ENCODE measurements at places on chromosomes 1 and 21. TPM values are rescaled to one million over a fixed set of nuclear protein-coding genes. Genes with fewer than 3 reads are reported as not detected.
A peak's percentile ranks its signal among the peaks of the same experiment; 100 is the strongest.

Gene SGIP1
- 25.6 TPM for total RNA-seq

- no peak for DNase-seq
Observed at GRCh38 chr1:29569971-29570634, 333.8 kb downstream of the PTPRU start.

GRCh38 chr1:23371987-23372880, 2.6 kb upstream of the ZNF436 start:
- DNase-seq: peak; percentile 45

GRCh38 chr1:211683396-211684297, 8.2 kb upstream of the NEK2 start:
- DNase-seq: no peak

GRCh38 chr1:201703621-201704438, 125.1 kb upstream of the IPO9 start:
- peak; percentile 95 for DNase-seq

GRCh38 chr1:173062150-173062938, 11.6 kb upstream of the TNFSF18 start:
- DNase-seq: no peak

DNA sequence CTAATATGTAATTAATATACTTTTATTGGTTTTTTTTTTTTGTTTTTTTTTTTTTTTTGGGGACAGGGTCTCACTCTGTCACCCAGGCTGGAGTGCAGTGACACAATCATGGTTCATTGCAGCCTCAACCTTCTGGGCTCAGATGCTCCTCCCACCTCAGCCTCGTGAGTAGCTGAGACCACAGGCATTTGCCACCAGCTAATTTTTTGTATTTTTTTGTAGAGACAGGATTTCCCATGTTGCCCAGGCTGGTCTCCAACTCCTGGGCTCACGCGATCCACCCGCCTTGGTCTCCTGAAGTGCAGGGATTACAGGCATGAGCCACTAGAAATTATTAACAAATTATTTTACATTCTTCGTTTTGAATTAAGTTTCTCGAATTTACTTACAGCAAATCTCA, 16.8 kb upstream of the POGZ start:
- no peak for DNase-seq

DNA sequence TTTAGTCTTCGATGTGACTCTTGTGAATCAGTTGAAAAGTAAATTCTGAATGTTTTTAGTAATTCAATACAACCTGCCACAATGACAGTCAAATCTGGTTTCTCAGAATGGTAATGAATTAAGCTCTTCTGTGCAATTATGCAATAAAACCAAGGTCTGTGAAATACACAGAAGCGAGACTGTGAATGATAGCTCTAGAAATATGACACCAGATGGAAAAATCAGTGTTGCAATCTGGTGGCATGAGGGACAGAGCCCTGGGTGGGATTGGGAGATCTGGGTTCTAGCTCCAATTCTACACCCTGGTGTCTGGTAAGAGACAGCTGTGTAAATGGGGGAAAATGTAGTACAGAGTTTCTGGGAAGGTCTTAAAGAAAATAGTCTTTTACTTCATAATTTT, 586.4 kb upstream of the ZRANB2 start:
- DNase-seq: no peak

DNA sequence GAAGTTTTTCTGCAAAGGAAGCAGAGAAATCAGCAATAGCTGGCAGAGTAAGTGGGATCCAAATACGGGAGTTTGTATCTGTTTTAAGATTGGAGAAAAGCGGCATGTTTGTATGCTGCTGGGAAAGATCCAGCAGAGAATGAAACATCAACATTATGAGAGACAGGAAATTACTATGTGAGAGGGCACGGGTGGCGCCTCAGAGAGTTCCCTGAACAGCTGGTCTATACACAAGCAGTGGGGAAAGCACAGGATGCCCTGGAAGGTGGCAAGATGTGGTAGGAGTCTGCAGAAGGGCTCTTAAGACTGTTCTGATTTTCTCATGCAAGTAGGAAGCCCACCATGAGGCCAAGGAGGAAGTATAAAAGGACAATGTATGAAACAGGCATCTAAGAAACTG, 130.4 kb downstream of the RERE start:
- no peak for DNase-seq

GRCh38 chr1:217553949-217554509, 76.9 kb downstream of the GPATCH2 start:
- no peak for DNase-seq

DNA sequence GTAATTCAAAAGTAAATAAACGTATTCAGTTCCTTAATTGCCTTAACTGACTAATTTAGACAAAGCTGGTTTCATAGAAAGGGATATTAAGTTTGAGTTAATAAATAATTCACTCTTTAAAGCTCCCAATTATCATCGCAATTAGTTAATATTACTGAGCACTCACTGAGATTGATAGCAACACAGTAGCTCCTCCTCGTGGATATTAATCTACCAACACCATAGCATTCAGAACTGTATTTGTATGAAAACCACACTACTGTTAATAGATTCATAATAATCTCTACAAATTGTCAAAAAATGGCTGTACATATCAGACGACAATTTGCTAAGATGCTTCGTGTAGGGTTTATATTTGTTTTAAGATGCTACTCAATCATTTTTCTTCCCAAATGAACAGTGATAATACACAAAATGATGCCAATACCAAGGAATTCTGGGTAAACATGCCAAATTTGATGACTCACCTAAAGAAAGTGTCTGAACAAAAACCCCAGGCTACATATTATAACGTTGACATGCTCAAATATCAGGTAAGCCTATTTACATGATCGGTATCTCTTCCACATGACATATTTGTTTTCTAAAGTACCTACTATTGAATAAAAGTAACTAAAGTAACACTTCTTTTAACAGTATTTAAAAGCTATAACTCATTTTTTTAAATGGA, 18.8 kb upstream of the DYNLT5 start:
- no peak for DNase-seq

DNA sequence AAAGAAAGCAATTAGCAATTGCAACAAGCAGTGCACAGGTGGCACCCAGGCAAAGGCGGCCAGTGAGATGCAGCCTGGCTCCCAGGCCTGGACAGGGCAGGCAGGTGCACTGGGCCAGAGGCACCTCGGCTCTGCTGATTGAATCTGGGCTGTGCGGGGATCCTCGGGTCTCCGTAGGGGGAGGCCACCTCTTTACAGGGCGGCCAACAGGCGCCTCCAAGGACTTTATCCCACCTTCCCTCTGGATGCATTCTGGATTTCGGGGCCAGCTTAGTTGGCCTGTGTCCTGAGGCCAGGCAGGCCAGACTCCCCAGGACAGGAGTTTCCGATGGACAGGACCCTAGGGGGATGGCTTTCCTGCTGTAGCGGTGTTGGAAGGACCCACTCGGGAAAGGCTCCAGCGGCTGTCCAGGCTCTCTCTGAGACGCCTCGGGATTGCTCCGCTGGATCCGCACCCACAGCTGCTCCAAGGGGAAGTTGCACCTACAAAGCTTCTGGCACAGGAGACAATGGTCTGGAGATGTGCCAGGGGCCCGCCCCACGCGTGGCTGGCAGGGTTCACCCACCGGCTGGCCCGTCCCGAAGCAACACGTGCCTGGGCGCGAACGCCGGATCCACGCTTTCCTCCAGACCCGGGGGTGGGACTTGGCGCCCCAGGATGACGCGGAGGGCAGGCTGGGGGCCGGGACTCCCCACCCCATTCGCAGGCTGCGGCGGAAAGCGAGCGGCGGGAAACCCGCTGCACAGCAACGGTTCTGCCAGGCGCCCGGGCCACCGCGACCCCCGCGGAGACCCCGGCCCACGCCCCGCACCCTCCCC, 810 bp downstream of the SLC19A1 start:
- peak; percentile 95 for DNase-seq

Gene SWT1
- 7.7 TPM for total RNA-seq

Gene UBQLN4
- 29.1 TPM for total RNA-seq

GRCh38 chr21:39518055-39518846, 66.5 kb downstream of the SH3BGR start:
- DNase-seq: no peak

- DNase-seq: no peak
Observed at GRCh38 chr1:109282497-109282951, 421 bp downstream of the PSRC1 start.

DNA sequence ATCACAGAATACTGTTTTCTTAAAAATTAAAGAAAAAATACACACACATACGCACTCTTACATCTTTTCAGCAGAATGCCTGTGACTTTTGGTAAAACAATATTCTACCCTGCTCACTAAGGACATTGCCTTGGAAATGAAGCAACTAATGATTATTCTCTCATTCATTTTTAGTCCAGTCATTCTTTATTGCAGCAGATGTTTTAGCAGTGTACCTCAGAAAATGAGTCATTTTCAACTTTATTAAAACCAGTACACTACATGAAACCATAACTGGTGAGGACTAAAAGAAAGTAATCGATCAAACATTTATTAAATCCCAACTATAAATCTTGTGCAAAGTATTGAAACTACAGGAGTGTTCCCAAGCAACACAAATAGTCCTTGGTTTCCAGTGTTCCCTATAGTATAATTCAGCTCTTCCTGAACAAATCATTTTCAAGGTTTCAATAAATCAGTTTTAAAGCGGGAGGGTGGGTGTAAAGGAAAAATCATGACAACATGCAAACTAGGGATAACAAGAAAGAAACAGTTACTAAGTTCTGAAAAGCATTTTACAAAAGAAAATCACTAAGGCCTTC, 114.2 kb downstream of the ADGRL4 start:
- DNase-seq: no peak

Gene DDAH1
- 46.1 TPM for total RNA-seq

- DNase-seq: no peak
Observed at GRCh38 chr1:228494970-228495853, 8.0 kb downstream of the RNF187 start.

DNA sequence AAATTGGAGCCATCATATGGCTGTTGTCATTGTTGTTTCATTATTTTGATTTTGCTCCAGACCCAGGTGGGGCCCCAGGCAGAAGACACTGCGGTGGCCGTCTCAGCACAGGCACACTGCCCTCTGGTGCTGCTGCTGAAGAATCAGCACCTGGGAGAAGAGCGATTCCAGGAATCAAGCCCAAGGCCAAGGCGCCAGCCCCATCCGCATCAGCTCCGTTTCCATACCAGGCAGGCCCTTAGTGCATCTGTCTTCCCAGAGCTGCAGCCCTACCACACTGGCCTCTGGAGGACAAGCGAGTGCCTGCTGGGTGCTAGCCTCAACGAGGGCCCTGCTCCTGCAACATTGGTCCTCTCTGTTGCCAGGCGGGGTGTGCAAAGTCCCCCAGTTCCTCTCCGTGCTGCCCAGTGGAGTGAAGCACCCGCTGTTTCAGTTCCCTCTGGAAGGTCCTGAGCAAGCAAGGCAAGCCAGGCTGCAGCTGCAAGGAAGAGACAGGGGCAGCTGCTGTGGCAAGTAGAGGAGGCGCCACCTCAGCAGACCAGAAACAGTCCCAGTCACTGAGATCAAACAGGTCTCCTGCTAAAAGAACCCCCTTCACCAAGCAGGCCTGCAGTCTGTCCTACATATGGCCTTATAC, 5.2 kb downstream of the GRIK3 start:
- DNase-seq: no peak

DNA sequence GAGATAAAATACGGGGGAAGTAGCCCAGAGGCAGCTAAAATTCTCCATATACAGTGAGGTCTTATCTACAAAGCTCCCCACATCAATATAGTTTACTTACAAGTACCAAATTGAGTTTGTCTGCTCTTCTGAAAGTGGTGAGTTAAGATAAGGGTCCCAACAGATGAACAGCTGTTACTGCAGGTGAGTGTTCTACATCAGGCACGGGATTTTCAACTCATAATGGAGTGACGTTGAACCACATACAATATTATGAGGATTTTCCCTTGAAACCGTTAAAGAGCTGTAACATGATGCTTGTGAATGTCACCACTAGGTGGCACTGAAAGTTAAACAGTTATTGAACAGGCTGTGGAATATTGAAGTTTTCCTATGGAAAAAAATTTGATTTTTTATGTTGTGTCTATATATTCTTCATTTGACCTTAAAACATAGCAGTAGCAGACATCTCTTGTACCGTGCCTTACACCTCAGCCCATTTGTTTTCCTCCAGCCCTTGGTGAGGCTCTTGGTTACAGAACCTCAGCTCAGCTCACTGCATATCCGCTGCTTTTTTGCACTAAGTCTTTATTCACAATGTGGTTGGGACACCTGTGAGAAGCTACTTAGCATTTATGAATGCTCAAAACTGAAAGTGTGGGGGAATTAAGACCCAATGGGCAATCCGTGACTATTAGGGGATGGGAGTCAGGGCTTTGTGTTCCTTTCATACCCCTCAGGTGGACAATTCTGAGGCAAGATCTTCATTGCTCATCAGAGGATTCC, 23.2 kb downstream of the CD1D start:
- no peak for DNase-seq

GRCh38 chr1:6252374-6252710, 8.4 kb downstream of the HES3 start:
- no peak for DNase-seq

- no peak for DNase-seq
Observed at GRCh38 chr1:81598623-81599022, 202.1 kb upstream of the ADGRL2 start.

DNA sequence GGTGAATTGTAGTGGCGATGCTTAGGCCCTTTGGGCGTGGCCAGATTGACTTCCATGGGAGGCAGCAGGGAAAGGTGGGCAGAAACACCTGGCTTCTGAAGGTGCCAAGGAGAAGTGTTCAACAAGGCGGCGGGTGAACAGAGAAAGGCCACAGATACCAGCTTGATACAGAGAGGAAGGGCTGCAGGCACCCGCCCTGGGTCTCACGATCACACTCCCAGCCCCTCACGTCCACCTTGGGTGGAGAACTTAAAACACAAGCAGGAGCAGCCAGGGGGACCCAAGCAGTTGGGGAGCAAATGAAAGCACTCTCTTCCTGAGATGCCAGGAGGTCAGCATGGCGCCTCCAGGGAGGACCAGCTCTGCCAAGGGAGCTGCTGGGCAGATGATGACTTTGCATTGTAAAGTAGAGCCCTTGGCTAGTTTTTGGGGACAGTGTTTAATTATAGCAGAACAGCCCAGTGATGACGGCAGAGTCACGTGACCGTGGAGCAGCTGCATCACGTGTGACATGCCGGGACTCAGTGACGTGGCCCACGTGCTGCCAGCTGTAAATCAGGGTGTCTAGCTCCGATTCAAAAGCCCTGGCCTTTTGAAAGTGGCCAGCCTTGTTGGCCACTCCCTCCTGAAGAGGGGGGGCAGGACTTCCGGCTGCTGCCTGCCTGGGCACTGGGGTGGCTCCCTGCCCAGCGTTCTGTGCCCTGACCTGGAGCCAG, 19.0 kb downstream of the SLC37A1 start:
- DNase-seq: peak; percentile 94
